NCI-H2171 treated with DMSO at 0.1 percent for 48 hours (cell line): ENCODE measurements at places on chromosomes 6 and 20.

- DNase-seq, result peak; percentile 89
Observed at GRCh38 chr20:14830899-14831298, 493.5 kb upstream of the FLRT3 start.

GRCh38 chr6:170028629-170029345, 262.1 kb downstream of the DLL1 start:
- no peak for DNase-seq

- DNase-seq, result no peak
Observed at GRCh38 chr6:73712535-73713173, 16.7 kb downstream of the CD109 start.

DNA sequence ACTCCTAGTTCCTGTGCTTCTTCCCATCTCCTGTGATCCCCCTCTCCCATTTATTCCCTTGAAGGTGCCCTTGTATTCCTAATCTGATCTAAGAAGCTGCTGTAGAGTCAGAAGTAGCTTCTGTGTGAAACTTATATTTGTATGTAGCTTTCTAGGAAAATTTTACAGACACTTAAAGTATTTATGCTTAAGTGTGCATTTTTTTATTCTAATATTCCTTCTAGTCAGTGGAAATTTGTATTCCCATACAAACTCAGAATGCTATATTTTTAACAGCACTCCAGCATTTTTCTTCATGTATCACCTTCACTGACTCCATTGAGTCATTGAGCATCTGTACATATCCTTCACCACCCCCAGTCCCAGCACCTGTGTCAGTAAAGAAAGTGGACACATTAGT, 12.7 kb downstream of the ZKSCAN8 start:
- no peak for DNase-seq

DNA sequence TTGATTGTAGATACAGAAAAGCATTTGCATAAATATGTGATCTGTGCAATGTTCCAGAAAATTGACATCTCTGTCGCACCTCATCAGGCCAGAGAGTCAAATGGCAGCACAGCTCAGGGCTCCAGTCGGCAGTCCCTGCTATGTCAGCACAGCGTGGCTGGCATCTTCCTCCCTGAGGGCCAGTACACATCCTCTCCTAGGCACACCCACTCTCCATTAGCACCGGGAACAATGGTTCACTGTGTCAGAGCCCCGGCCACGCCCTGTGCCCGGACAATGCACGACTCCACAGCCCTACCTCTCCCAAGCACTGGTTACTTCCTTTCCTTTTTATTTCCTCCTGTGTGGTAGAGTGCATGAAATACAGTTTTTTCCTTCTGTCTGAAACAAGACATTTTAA, 114.9 kb downstream of the FOXC1 start:
- DNase-seq, result no peak

DNA sequence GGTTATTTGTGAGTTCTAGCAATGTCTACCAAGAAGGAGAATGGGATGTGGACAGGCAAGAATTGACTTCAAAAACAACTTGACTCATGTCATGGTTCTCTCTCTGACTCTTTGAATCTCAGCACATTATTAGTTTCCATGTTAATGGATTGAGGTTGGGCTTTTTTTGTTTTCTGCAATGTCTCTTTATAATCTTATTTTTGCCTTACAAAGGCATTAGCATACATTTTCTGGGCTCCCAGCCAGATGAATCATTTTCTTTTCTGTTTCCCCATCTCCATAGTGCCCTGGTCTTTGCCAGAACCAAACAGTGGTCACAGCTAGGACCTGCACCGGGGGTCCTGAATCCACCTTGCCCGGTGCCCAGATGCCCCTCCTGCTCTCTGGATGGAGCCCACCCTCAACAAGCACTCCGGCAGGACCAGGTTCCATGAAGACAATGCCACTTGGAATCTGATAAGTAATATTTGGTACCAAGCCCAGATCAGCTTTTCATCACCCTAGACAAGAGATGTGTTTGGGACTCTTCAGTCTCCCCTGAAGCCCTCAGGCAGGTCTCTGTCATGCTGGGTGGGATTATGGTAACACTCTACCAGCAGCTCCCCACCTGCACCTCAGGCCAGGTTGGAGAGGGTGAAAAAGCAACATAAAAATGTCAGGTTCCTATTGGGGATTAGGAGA, 266.7 kb upstream of the SULF2 start:
- DNase-seq, result no peak

GRCh38 chr6:45507186-45507585, 129.5 kb upstream of the SUPT3H start:
- no peak for DNase-seq

- no peak for DNase-seq
Observed at GRCh38 chr6:7249946-7250643, 62.9 kb downstream of the SSR1 start.

DNA sequence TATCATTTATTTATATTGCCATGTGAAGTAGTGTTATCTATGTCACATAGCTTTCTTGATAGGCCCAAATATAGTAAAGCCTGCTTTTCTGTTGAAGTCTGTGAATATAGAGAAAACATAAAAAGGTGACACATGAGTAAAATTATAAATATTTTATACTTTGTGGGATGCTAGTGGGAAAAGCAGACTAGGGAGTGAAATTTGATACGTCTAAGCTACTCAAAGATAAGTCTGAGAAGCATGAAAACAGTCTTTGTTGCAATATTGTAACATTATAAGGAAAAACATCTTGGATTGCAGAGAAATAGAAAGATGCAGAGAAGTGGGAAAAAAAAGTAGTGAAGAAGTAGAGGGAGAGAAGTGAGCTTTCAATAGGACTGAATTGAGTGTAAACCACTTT, 75.4 kb downstream of the ZNF292 start:
- DNase-seq, result no peak

- no peak for DNase-seq
Observed at GRCh38 chr20:25239387-25240370, 8.2 kb upstream of the PYGB start.

GRCh38 chr6:10583509-10583901, 62.4 kb downstream of the GCNT2 start:
- DNase-seq, result no peak

- peak; percentile 86 for DNase-seq
Observed at GRCh38 chr6:139482287-139482686, 107.8 kb upstream of the CITED2 start.

DNA sequence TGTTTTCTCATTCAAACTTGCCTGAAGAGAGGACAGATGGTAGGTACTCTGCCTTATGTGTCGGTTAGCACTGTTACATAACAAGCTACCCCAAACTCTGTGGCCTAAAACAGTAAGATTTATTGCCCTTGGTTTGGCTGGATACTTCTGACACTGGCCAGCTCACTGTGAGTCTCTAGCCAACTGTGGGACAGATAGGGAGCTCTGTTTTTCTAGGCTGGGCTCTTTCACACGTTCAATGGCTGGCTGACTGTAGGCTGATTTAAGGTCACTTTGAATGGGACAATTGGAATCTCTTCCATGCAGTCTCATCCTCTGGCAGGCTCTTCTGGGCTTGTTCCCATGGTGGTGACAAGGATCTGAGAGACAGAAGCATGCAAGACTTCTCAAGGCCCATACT, 39.4 kb upstream of the JAG1 start:
- DNase-seq, result peak; percentile 36

- no peak for DNase-seq
Observed at GRCh38 chr20:56439771-56440291, 27.8 kb downstream of the CASS4 start.

GRCh38 chr6:150076196-150076893, 7.4 kb upstream of the ULBP3 start:
- no peak for DNase-seq

DNA sequence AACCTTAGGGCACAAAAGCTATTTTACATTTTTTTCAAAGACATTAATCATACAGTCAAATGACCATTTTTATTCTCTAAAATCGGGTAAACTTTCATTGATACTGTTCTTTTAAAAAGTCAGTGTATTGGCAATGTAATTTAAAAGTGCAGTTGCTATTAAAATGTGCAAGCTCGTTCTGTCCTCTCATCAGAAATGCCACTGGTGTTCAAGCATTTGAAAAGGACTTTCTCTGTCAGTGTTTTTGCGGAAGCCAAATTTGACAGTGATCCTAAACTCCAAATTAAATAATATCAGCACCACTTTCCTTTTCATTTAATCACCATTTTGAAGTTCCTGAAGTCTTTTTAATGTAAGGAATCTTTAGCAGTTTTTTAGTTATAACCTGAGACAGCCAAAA, 69.6 kb downstream of the AFG1L start:
- DNase-seq, result no peak

- no peak for DNase-seq
Observed at GRCh38 chr20:61044499-61044898, 207.6 kb upstream of the CDH4 start.

DNA sequence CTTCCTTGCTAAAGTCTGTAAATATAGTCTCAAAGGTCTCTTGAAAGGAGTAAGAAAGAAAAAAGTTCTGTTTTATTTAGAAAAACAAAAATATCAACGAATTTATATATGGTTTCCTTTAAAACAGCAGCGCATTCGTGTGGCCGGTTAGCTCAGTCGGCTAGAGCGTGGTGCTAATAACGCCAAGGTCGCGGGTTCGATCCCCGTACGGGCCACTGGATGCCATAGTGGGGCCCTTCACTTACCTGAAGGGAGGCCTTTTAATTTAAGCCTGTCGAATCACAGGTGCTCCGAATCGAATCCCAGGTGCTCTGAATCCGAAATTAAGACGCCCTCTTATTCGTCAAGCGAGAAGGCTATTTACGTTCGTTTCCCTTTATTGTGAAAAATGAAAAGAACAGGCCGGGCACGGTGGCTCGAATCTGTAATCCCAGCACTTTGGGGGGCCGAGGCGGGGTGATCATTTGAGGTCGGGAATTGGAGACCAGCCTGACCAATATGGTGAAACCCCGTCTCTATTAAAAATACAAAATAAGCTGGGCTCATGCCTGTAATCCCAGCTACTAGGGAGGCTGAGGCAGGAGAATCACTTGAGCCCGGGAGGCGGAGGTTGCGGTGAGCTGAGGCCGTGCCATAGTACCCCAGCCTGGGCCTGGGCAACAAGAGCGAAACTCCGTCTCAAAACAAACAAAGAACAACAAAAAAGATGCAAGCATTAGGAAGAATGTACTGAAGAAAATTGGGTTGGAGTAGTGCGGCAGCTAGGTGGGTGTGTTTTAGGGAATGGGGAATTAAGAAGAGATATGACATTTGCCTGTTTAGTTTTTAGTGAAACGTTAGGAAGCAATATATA, 195.8 kb upstream of the ZNF184 start:
- DNase-seq, result peak; percentile 72

- DNase-seq, result no peak
Observed at GRCh38 chr6:133340557-133340956, 99.4 kb downstream of the EYA4 start.

DNA sequence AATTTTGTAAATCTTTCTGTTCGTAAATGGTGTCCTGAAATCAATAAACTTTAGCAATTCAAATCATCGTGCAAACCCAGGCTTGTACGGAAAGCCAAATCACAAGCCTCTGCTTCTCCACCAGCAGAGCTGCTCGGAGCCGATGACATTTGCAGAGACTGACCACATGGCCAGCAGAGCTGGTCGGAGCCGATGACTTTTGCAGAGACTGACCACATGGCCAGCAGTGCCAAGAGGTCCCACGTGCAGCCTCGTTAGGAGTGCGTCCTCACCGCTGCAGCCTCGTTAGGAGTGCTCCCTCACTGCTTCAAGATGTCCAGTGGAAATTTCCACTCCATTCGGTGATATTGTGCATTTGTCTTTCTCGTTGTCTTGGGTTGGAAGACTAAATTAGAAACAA, 28.5 kb downstream of the SMOC2 start:
- DNase-seq, result no peak

- peak; percentile 73 for DNase-seq
Observed at GRCh38 chr6:26197933-26198721, 110.9 kb downstream of the HFE start.

GRCh38 chr20:58229198-58229798, 845 bp upstream of the ANKRD60 start:
- DNase-seq, result peak; percentile 94

GRCh38 chr20:46093531-46093930, 3.8 kb upstream of the NCOA5 start:
- DNase-seq, result no peak

GRCh38 chr6:15400572-15401004, 154.7 kb downstream of the JARID2 start:
- peak; percentile 80 for DNase-seq

- DNase-seq, result no peak
Observed at GRCh38 chr6:169657284-169657610, 44.6 kb downstream of the WDR27 start.

DNA sequence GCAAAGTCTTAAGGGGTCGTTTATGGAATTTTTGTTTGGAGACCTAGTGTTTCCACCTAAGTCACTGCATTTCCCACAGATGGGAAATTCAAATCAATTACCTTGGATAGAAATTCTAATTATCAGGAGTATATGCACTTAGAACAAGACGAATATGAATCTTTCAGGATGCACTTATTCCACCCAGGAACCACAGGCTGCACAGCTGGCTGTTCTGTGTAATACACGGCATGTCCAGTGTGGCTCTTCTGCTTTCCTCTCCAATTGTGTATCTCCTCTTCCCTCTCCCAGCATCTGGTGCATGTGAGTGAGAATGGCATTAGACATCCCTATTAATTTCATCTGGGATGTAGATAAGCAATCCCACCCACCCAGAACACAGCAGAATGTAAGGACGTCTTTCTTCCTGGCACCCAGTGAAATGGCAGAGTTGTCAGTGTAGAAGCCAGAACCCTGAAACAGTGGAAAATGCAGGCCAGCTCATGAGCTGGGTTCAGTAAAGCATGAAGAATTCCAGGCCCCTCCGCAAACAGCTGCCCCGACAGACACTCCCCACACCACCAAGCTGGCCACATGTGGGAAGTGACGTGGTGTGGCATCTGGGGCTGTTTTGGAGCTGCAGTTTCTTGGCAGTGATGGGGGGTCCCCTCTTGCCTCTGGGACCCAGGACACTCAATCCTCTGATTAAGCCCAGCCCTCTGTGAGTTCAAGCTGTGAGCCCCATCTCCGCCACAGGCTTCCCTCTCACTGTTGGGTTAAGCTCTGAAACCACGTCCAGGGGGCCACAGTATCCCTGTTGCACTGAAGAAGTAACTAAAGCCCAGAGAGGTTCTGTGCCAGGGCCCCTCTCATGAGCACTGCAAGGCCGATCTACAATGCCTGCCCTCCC, 180.1 kb upstream of the CST7 start:
- DNase-seq, result no peak

- no peak for DNase-seq
Observed at GRCh38 chr6:150791717-150792116, 73.8 kb upstream of the MTHFD1L start.

DNA sequence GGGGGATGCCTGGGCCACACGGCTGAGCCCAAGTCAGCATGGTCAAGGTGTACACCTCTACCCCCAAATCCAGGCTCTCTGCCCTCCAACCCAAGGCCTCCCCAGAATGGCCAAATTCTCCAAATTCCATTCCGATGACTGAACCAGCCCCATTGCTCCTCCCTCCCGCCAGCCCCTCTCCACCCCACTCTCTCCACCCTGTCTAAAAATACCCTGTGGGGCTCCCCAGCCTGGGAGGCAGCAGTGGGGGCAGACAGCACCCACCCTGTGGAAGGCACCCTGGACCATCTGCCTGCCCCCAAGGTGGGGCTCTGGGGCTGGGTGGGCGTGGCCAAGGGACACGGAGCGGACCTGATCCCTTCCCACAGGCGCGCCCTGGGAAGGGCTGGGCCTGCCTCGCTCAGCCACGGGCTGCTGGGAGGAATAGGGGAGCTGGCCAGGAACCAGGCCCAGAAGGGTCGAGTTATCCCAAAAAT, 11.4 kb downstream of the TEAD3 start:
- peak; percentile 50 for DNase-seq

GRCh38 chr6:55636406-55637102, 57.6 kb upstream of the HMGCLL1 start:
- no peak for DNase-seq
